ENCODE measurements at places on chromosomes 5 and 9.

DNA sequence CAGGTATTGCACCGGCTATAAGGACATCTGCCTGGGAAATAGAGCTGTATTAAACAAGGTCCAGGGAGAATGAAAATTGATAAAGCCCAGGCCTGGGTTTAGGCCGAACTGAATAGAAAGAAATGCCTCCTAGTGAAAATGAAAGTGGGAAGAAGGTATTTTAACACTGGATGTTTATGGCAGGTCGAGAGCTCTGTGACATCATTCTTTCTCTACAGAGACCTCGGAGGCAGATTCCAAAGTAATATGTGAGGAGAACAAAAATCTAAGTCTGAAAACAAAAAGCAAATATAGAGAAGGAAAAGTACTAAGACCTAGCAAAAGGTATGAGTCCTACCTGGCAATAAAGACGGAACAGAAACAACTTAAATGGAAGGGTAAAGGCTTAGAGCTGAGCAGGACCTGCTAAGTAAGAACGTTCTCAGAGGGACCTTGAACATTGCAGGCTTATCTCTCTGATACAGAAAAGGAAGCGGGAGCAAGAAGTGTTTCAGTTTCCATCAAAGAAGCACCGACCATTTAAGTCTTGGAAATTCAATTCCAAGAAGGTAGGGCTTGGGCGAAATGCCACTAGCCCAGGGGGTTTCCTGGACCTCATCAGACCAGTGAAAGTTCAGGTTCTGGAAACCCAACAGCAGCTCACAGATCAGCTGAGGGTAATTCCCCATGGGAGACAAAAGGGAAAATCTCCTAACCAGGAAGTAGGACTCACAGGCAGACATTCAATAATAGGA is 80.0 kb downstream of the SUSD1 start:
- DNase-seq: no peak

DNA sequence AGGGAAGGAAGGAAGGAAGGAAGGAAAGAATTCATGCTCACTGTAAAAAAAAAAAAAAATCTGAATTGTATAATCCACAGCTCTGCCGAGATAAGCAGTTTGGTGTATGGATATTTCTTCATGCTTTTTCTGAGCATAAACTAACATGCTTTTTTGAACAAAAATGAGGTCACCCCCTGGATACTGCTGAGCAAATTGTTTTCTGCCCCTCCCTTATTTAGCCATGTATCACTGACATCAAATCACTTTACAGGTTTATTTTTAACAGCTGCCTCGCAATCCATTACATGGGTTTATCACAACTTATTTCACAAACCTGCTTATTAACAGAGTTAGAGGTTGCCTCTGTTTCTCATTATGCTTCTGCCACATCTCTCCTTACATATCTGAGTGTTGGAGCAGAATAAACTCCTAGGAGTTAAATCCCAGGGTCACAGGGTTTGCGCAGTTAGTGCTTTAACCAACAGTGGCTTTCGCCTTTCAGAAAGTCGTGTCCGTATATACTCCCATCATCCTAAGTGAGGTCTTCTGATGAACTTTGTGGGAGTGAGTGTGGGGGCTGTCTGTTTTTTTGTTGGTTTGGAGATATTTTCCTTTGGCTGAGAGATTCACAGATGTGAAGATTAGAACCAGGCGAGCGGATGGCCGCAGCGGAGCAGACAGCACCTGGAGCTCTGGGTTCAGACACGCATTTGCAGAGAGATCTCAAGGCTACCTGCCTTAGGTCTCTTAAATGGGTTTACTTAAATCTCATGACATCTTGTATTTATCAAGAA is 57.7 kb downstream of the AK8 start:
- DNase-seq: no peak

- no peak for DNase-seq
These were observed 146.9 kb upstream of the SLC1A3 start for GRCh38 chr5:36459176-36460135.

DNA sequence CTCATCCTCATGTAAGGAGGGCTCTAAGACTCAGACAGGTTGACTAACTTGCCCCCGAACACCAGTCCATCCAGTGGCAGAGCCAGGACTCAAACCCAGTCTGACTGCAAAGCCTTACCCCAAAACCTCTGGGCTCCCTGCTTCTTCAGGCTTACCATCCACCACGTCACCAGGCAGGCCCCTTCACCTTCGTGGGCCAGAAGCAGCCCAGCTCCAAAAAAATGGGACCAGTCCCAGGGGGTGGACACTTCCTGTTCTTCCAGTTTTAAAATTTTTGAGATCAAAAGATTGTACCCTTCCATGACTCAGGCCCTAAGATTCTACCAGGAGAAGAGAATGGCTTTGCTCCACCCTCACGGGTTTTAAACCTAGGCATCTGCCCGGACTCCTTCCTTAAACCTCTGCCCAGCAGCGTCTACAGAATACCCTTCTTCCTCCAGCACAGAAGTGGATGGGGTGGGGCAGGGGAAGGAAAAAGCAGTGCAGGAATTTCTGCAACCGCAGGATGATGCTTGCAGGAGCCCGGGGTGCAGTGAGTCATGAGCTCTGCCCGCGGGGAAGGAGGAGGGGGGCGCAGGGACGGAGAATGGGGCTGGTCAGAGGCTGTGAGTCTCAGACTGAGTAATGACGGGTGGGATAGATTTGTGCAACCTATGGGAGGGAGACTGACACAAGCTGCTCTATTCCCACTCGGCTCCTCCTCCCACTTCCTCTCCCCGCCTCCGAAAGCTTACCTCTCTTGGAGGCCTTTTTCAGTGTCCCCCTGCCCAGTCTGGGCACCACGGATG is 50.4 kb upstream of the STXBP1 start:
- no peak for DNase-seq

DNA sequence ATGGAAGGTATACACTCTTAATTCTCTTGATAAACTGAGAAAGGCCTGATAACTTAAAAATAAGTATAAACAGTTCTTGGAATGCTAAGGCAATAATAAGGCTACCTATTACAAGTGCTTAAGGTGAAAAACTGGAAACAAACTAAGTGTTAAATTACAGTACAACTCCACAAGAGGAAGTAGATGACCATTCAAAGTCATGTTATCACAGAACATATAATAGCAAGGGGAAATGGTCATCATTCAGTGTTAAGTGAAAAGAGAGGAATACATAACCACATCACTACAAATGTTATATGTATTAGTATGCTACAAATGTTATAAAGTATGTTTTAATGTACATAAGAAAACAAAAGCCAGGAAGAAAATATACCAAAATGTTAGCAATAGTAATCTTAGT is 135.9 kb downstream of the CCDC192 start:
- no peak for DNase-seq

DNA sequence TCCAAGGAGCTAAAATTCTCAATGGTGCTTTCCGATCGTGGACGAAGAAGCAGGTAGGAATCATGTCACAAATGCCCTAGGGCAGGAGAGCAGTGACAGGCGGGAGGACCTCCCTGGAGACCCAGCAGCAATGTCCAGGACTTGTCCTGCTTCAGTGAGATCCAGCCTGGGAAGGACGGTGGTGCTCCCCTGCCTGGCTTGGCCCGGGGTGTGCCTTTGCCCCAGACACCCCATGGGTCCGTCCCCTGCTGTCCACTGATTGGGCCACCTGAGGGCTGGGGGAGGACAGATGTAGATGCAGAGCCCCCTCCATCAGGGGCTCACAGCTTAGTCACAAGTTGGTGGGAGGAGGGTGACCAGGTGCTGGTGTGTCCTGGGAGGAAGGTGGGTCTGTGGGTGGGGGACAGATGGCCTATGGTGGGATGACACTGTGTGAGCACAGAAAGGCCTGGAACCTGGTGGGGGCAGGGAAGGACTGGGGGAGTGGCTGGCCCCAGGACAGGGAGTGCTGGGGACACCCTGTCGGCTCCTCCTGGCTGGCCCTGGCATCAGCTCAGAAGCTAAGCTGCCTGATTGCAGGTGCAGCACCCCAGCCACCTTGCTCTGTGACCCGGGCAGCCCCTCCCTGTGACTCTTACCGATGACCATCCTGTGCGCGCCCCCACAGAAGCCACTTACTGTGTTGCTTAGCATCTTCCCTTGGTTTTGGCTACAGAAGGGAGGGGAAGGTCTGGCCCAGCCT is 82.0 kb downstream of the PHF2 start:
- DNase-seq: no peak

DNA sequence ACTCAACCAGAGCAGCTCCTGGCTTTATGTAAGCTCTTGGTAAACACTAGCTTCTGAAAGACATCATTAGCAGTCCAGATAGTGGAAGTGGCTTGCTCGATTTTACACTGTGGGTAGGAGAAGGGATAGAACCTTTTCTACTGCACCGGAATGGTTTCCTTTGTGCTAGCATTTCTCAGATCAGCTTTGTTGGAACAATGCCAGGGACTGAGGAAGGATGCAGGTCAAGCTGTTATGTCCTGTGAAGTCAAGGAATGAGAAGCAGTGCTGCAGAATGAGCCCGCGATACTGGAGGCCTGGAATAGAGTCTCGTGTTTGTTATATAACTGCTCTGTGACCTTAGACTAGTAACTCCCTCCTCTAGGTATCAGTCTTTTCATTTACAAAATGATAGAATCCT is 233.6 kb downstream of the GABRB2 start:
- DNase-seq: no peak

DNA sequence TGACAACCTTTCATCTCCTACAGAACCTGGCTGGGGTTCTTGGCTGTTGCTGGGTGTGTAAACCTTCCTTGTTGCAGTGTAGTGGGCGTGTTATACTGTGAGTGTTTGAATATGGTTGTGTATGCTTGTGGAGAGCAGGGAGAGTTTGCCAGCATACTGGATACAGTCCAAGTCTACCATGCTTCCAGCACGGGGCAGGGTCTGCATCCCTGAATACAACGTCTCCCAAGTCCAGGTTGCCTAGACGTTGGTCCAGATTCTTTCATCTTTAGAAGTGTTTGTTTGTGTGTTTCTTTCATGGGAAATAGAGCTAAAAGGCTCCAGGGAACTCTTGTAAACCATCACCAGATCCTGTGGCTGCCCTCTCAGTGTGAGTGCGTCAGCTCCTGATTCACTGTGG is 46.4 kb downstream of the SYK start:
- no peak for DNase-seq
